ENCODE measurements at places on chromosomes 3 and 15.

GRCh38 chr3:169295912-169296570 is 367.5 kb downstream of the MECOM start:
- no peak for DNase-seq

DNA sequence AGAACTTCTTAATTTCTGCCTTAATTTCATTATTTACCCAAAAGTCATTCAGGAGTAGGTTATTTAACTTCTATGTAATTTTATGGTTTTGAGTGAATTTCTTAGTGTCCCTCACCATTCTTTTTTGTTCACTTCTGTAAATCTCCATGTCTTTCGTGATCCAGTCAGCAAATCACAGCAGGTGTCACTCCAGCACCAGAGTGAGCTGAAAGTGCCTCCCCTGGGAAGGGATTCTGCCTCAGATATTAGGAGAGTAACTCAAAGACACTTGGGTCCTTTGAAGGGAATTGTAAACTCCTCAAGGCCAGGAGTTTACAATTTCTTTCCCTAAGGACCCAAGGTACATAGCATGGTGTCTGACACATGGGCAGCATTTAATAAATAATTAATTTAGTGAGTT is 207.6 kb upstream of the AZI2 start:
- DNase-seq: no peak

DNA sequence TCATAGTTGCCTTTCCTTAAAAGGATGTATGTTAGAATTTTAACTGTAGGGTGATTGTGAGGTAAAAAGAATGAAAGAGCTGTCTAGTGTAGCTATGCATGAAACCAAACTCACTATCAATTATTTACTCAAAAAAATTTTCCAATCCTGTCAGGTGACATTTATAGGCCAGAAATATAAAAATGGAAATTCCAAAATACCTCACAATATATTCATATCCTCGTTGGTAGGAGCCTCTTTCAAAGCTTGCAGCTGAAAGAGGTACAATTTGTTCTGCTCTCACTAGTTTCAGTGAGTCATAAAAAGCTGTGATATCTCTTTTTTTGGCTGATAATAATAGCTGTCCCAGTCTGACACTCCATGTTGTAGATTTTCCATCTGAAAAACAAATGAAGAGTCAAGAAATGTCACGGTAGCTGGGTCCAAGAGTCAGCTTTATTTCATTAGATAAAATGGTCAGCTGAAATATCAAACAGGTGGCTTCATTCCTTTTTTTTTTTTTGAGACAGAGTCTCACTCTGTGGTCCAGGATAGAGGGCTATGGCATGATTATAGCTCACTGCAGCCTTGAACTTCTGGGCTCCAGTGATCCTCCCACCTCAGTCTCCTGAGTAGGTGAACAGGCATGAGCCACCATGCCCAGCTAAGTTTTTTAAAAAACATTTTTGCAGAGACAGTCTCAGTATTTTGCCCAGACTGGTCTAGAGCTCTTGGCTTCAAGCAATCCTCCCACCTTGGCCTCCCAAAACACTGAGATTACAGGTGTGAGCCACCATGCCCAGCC is 50.8 kb upstream of the XRN1 start:
- DNase-seq: no peak

DNA sequence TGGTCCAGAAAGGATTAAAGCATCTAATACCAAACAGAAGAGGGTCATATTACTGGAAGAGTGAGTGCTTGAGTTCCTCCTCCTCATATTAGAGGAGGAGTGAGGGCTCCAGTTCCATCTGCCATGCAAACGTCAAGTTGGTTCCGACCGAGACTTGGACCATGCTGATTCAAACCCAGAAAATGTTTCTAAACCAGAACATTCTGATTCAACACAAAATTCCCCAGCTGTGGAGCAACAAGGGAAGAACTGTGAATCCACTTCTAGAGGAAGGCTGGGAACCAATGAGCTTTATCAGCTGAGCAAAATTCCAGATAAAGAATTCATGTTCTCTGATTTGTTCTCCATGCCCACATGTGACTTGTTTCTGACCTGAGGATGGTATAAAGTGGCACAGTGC is 135.6 kb upstream of the WNT5A start:
- no peak for DNase-seq

DNA sequence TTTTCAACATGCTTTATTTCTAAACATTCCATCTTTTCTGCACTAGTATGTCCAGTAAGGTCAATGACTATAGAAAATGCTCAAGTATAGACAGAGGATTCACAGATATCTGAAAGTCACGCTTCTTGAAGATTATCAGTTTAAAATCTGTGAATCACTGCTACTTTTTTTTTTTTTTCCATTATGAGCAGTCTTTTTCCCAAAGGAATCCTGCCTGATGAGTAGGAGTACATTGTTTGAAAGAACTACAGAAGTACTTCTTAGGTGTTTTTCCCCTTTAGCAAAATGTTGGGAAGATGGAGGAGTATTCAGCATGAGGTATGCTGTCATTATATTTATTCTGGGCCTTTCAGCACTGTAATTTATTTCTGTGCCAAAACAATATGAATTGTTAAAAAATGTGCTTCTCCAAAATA is 266.2 kb downstream of the NLGN1 start:
- DNase-seq: no peak

DNA sequence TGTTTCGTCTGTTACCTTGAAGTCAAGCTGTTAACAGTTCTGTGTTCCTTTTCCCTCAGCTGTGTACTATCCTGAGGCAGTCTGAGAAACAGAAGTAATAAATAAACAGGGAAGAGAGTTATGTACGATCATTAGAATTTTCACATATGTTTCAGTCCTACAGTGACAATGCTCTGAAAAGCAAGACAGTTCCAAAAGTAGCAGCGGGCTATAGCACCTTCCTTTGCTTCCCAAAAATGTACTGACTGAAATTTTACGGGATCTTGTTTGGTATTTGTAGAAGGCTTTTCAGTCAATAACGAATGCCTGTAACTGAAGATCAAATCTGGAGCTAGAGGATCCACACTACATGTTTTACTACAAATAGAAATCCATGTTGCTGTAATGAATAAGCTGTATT is 428.1 kb downstream of the PYDC2 start:
- DNase-seq: no peak

DNA sequence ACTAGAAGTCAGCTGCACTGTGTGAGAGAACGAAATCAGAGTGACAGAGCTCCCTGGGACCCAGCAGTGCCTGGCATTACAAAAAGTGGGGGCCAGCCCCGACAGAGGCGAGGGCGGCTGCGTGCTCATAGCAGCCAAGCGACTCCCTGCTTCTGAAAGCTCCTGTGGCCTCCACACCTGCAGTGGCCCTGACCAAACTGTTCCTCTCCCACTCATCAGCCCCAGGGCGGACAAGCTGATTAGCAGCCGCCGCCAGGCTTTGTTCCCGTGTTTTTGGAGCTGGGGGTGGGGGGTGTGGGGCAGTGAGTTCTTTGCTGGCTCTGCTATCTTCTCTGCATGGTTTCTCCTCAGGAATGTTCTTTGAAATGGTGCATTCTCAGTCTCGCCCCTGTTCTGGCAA is 58.1 kb downstream of the DGKG start:
- DNase-seq: no peak

DNA sequence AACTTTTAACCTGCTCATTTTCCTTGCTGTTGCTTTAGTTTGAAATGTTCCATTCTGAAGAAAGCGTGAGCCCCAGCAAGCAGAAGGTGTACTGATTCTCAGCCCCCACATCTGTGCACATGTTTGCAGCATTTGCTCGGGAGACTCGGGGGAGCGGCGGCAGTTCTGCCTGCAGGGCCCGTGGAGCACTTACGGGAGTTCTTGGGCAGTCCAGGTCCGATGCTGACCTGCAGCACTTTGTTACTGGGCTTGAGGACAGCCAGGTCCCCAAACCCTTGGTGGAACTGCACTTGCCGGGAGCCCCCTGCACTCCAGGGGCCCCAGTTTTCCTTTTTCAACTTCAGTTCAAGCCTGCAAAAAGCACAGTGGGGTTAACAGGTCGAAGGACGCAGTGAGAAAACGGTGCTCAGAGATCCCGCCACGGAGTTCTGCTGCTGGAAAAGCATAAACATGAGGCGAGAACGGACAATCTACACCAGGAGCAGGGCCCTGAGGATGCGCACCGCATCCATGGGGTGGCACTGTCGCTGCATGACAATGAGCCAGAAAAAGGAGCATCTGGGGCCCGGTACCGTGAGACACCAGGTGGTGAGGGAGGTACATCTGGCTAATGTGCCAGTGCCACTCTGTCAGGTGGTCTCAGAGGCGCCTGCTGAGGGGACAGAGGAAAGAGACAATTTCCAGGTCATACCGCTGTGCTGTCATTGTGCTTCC is 45.6 kb upstream of the LDHAL6B start:
- DNase-seq: no peak

- no peak for DNase-seq
These were observed 329.1 kb downstream of the UNC13C start for GRCh38 chr15:54307252-54307902.

- no peak for DNase-seq
These were observed at the start of gene LRRC3B for GRCh38 chr3:26622621-26623418. LRRC3B (plus strand) TSS chr3:26622772; CDS start chr3:26709673, 86,901 bp downstream.

DNA sequence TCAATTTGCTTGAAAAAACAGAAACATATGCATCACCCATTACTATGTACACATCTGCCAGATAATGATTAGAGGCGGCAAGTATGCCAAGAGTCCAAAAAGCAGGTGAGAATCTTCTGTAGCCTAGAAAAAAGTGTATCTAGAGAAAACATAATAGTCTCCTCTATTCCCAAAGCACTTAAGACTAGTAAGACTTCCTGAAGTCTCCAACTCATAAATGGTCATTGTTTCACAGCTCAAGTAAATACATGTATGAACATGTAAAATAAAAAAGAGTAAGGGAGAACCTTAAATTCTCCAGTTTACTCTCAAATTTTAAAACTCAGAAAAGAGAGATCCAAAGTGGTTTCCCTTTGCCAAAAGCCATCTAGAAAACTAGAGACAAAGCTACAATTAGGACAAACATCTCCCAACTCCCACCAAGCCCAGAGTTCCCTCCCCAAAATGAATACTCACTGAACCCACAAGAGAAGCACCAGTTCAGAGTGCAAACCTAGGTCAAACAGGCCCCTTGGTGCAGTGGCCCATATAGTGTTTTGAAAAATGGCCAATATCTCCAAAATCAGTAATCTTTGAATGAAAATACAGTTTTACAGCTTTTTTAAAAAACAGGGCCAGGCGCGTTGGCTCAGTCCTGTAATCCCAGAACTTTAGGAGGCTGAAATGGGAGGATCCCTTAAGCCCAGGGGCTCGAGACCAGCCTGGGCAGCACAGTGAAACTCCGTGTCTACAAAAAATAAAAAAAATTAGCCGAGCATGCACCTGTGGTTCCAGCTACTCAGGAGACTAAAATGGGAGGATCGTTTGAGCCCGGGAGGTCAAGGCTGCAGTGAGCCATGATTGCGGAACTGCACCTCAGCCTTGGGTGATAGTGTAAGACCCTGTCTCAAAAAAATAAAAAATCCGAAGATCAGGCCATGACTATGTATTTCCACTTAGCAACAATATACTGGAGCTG is 11.0 kb upstream of the MAP4 start:
- no peak for DNase-seq

DNA sequence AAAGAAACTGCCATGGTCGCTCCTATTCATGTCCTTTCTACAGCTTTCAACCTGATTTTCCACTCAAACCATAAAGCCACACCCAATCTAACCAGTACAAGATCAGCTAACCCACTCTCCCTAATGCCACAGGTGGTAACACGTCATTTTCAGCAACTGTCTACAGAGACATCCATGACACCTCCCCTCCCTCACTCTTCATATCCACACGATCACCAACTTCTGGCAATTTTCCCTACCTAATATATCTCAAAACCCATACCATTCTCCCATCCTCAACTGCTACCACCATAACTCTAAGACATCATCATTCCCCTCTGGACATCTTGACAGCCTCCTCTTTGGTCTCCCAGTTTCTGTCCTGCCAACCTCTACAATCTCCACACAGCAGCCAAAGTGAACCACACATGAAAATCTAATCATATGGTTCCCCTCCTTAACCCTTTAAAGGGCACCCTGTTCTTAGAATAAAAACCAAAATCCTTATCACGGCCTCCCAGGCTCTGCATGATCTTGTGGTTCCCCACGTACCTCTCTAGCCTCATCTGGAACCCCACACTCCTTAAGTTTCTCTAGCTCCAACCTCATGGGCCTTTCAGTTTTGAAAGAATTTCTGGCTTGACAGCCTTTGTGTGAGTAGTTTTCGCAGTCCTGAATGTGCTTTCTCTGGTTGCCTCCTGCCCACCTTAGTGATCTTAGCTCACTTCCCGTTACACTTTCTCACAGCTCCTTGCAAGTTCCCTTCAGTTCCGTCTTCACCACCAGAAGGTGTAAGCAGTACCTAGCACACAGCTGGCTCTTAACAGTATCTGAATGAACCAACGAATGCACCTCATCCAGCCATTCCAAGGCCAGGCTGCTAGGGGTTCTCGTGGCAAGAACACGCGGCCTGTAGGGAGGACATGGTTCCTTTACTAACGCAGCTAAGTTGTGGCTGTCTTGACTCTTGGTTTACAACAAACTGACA is 33.4 kb downstream of the SPINK8 start:
- no peak for DNase-seq

DNA sequence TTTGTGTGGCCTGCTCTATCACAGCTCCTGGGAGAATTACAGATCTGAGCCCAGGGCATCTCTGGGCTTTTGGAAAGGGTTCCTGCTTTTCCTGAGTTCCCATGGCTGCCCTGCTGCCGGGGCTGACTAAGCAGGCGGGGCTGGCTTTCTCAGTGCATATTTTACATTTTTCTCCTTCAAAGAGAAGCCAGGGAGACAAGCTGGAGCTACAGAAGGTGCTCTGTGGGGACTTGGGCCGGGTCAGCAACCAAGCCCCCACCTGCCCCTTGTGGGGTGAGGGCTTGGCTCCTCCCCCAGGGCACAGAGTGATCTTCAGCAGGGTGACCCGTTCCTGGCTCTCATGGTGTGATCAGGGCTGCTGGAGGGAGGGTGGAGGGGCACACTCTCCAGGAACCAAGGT is 17.4 kb downstream of the ABTB1 start:
- DNase-seq: no peak
